GM18507 (cell line): ENCODE measurements at places on chromosomes 12 and 14.
A peak's percentile ranks its signal among the peaks of the same experiment; 100 is the strongest.

- no peak for DNase-seq
Observed at GRCh38 chr12:14942196-14942931, 4.0 kb upstream of the ERP27 start.

- DNase-seq: no peak
Observed at GRCh38 chr14:57066887-57067513, 201.7 kb downstream of the EXOC5 start.

DNA sequence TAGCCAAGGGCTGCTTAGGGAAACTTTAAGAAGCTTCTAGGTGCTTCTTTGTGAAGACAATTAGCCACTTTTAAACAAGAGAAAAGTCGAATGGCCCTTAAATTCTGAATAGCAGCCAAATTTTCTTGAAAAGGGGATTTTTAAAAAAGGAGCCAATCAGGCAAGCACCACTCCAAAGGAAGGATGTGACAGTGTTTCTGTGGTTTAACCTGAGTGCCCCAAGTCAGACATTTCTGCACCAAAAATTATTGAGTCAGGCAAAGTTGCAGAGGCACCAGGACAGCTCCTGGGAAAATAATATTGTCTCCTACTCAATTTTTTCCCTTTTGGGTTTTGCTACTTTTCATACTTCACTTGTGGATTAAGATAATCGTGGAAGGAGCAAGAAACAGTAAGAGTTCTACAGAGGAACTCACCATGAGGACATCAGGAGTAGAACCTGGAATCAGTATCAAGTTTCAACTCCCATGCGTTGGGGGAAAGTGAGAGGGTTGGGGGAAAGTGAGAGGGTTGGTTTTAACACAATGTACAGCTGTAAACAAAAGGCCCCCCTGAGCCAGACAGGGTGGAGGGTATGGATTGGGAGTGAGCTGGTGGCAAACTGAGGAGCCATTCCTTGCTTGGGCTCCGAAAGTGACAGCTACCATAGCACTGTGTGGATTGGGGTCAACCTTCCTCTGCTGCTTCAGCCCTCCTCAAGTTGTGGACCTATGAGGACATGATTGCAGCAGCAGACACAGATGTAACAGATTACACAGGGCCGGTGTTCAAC is 90.8 kb downstream of the SLC38A1 start:
- no peak for DNase-seq

DNA sequence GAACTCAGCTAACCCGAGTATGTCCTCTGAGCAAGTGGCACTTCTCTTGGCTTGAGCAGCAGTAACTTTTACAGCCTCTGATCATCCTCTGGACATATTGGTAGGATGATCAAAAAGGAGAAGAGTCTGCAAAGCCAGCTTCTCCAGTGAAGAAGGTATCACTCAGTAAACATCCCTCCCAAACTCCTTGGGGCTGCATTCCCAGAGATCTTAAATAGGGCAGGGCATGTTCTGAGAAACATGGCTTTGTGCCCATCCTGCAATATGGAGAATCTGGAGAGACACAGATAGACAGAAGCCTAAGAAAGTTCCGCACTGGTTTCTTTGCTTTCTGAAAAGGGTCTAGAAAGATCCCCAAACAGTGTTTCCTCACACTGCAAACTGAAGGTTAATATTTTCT is 65.4 kb downstream of the RBM19 start:
- no peak for DNase-seq

- no peak for DNase-seq
Observed at GRCh38 chr14:56524971-56525677, 54.5 kb upstream of the TMEM260 start.

- peak; percentile 20 for DNase-seq
Observed at GRCh38 chr12:6167327-6168280, 32.6 kb upstream of the CD9 start.

- DNase-seq: no peak
Observed at GRCh38 chr14:96058576-96059200, 19.5 kb downstream of the C14orf132 start.

- DNase-seq: peak; percentile 12
Observed at GRCh38 chr14:69107407-69108003, 45.4 kb downstream of the DCAF5 start.

GRCh38 chr12:114165921-114166320 is 199.8 kb upstream of the RBM19 start:
- DNase-seq: no peak

DNA sequence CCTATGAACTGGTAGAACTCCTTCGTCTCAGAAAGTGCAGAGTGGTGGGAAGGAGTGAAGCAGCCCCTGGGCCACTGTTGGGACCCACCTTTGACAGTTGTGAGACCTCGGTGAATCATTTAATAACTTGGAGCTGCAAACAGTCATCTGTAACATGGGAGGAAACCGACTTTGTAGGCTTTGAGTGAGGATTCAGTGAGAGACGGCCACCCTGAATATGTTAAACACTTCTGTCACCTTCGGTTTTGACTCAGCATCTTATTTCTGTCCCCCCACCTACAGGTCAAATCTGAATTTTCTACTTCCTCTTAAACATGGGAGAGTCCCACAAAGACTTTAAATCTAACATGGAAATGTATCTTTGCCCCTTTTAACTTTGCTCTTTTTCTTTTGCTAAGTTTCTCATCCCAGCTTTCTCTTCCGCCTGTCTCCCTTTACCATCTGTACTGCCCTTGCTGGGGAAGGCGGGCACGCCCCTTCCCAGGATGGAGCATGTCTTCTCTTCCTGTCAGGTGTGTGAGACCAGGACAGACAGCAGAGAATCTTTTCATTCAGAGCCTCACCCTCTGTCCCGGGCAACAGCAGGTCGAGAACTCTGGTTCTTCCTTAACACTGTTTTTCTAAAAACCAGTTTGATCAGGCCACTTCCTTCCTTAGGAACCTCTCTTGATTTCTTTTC is 37.1 kb downstream of the ZC3H14 start:
- DNase-seq: peak; percentile 28

DNA sequence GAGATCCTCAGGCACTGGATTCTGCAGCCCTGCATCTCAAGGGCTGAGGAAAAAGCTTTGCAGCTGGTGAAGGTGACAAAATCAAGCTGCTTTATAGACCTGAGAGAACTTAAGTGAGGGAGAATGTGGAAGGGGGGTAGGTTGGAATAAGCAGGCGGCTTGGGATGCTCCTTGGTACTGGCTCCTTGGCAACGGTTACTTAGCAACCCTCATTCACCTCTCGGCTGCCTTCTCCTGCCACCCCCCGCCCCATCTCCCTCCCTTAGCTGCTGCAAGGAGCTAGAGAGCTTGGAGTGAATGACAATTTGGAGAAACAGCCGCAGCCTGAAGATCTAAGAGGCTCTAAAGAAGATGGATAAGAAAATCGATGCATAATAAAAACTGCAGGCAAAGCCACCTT is 44.1 kb upstream of the CISTR start:
- DNase-seq: no peak

GRCh38 chr14:77882098-77882497 is 82.2 kb downstream of the ADCK1 start:
- no peak for DNase-seq

DNA sequence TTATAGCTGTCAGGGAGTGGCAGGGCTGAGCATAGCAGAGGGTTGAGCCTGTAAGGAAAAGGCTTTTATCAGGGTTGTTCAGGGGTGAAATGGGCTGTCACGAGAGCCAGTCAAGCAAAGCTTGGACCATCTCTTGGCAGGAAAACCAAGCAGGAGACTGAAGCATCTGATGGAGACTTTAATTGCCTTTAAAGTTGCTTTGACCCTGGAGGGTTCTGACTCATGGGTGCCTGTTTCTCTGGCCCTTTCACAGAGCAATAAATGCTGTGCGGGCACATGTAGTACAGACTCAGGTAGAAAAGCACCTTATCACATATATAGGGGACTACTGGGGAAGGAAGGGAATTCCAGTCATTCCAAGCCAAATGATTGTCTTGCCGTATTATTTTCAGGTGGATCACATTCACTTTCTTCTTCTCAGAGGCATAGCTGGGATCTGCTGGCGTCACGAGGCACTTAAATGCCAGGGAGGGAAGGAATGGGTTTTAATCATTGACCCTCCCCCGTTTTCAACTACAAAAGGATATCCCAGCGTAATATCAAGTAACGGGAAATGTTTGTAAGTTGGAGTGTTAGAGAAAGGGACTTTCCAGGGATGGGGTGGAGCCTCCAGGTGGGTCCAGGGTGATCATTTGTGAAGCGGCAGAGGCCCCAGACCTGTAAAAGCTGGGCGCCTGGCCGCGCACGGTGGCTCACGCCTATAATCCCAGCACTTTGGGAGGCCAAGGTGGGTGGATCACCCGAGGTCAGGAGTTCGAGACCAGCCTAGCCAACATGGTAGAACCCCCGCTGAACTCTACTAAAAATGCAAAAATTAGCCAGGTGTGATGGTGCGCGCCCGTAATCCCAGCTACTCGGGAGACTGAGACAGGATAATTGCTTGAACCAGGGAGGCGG is 34.9 kb downstream of the PLEKHD1 start:
- DNase-seq: no peak

DNA sequence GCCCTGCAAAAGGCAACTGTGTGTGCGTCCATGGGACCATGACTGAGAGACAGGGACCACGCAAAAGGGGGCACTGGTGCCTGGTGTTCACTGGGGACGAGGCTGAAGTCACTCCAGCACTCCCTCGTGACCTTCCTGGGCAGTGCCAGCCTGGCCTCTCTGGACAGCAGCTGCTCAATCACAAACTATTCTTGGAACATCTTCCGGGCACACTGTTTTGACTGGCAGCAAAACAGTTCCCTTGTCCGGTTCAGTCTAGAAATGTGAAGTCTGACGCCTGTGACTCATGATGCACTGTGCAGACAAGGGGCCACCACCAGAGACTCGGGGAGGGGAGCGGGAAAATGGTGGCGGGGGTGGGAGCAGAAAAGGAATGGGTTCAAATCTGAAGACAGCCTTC is 20.8 kb downstream of the SNRNP35 start:
- DNase-seq: no peak

DNA sequence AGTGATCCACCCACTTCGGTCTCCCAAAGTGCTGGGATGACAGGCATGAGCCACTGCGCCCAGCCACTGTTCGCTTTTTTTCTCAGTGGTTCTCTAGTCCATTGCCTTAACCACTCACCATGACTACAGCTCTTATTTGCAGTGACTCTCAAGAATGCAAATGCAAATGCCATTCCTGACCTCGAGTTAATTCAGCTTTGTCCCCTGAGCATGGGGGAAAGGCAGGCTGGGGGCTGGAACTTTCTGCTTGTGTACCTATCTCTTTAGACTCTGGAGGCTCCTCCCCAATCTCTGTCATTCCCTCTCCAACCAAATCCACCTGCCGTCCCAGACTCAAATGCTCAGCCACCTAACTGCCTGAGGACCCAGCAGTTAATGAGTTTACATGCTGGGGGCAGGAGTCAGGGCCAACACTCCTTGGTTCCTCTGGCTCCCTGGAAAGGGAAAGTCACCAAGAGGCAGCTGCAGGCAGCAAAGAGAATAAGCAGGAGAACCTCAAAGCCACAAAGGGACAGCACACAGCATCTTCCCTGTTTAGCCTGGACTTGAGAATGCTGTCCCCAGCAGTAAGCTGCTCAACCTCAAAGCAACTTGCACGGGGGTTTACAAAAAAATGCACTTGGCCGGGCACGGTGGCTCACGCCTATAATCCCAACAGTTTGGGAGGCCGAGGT is 5.3 kb upstream of the HNF1A start:
- DNase-seq: no peak

DNA sequence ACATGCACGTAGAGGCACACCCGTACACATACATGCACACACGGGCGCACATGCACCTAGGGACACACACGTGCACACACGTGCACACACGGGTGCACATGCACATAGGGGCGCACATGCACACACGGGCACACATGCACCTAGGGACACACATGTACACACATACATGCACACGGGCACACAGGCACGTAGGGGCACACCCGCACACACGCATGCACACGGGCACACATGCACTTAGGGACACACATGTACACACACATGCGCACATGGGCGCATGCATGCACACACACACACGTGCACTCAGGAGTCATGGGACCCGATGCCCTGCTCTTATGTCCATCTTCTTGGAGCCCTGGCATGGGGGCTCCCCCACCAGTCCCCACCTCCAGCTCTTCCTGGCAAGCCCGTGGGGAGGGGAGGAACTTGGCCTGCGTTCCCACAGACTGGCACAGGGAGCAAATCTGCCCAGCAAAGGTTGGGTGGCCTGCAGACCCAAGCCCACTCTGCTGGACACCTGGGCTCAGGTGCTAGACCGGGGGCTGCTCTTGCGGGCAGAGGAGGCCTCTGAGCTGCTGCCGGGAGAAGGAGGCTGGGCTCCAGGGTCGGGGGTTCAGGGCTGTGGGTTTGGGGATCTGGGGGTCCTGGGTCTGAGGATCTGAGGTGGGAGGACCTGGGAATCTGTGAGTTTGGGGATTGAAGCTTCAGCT is 51.4 kb downstream of the KIF26A start:
- no peak for DNase-seq

DNA sequence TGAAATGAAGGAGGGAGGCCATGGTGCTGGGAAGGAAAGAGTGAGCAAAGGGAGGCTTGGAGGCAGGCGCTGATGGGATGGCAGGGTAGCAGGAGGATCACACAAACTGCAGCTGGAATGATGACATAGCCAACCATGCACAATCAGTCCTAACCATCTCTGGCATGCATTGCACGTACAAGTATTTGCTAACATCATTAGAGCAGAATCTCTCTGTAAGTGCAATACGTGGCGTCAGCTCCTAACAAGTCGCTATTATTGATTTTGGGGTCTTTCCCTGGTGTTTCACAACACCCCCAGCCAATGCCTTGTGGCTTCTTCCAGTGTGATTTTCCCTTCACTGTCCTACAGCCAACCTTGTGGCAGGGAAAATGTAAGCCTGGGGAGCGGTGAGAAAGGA is 18.5 kb downstream of the BDKRB1 start:
- no peak for DNase-seq

- no peak for DNase-seq
Observed at GRCh38 chr12:20174528-20175175, 193.7 kb upstream of the PDE3A start.

GRCh38 chr12:9796346-9796745 is 30.9 kb upstream of the KLRF1 start:
- no peak for DNase-seq
